ENCODE measurements at places on chromosomes 5 and 9. TPM values are rescaled to one million over a fixed set of nuclear protein-coding genes. Genes with fewer than 3 reads are reported as not detected.

GRCh38 chr9:71984403-71984802 lies 73.0 kb downstream of the C9orf85 start:
- no peak for DNase-seq

- DNase-seq, result no peak
Measured at GRCh38 chr9:70795841-70796240, 325.6 kb downstream of the TRPM3 start.

- no peak for DNase-seq
Measured at GRCh38 chr9:31520301-31521085, 864.0 kb upstream of the ACO1 start.

DNA sequence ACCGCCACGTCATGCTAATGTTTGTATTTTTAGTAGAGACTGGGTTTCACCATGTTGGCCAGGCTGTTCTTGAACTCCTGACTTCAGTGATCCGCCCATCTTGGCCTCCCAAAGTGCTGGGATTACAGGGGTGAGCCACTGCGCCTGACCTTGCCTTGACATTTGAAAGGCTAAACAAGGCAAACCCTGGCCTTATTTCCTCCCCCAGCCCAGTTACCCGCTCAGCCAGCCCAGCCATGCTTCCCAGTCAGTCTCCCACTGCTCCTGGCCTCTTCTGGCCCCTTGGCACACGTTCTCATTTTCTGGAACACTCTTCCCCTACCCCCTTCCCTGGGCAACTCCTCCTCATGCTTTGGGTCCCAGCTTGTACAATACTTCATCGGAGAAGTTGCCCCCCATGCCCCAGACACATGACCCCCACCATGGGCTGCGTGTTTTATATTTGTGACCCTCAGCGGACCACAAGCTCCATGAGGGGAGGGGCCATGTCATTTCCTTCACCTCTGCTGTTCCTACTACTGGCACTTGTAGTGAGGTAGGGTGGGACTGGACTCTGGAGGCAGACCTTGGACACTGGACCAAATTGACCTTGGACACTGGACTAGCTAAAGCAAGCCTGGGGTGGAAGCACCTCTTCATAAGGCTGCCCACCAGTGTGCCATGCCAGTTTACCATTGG lies 94.4 kb upstream of the IER5L start:
- no peak for DNase-seq

- DNase-seq, result peak; percentile 36
Measured at GRCh38 chr5:54663866-54664265, 146.3 kb downstream of the SNX18 start.

GRCh38 chr5:36006163-36006562 lies 15.0 kb upstream of the UGT3A1 start:
- DNase-seq, result no peak

GRCh38 chr5:65382582-65382981 lies 99.1 kb downstream of the ADAMTS6 start:
- no peak for DNase-seq

DNA sequence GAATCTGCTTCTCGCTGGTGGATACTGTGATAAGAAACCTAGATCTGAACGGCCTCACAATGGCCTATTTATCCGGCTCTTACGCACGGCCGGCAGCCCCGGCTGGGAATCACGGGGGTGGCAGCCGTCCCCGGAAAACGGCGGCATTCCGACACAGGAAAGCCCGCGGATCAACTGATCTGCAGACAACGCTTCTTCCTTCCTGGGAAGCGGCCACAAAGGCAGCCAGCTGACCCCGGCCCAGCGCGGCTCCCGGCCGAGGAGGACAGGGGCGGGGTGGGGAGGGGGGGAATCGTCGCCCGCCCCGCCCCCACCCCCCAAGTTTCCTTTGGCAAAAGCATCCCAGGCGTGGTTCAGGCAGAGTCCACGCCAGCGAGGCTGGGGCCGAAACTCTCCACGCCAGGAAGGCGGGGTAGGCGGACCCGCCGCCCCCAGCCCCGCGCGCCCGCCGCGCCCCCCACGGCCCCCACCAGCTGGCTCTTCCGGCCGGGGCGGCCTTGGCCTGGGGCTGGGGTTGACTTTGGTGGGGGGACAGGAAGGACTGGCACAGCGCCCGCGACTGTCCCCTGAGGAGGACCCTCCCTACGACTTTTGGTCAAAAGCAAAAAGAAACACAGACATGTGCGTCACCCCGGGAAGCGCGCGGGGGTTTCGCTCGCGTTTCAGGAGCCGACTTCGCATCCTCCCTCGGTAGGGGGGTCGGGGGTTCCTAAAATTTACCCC lies 247.7 kb upstream of the ANKRD55 start:
- peak; percentile 70 for DNase-seq

DNA sequence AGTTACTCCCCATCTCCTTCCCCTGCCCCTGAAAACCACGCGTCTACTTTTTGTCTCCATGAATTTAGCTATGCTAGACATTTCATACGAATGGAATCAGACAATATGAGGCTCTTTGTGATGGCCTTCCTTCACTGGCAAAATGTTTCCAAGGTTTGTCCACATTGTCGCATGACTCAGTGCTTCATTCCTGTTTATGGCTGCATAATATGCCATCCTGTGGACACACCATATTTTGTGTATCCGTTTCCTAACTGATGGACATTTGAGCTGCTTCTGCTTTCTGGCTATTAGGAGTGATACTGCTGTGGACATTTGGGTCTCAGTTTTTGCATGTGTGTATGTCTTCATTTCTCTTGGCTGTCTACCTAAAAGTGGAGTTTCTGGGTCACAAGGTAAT lies 14.5 kb downstream of the NTNG2 start:
- no peak for DNase-seq

DNA sequence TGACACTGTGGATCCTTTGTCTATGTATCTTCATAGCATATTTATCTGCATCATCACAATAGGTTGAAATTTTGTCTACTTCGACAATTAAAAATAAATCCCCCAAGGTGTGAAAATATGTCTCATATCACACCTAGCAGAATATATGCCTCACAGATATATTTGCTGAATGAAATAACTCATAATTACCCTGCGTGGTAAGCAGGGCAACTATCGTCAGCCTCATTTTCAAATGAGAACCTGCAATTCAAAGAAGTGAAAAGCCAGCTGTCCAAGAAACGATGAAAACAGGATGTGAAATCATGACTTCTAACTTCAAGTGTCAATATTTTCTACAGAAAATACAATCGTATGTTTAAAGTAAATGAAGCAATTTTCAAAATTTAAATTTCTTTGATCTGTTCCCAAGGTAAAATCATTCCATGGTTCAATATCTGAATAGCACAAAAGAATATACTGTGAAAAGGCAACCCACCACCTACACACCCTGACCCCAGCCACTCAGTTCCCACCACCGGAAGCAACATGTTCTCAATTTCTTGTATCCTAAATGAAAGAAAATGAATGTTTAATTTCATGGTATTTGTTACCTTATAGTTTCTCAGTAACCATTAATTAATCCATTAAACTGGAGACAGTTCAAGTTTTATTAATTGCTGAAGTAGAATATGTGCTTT lies 57.1 kb downstream of the TBCA start:
- no peak for DNase-seq

DNA sequence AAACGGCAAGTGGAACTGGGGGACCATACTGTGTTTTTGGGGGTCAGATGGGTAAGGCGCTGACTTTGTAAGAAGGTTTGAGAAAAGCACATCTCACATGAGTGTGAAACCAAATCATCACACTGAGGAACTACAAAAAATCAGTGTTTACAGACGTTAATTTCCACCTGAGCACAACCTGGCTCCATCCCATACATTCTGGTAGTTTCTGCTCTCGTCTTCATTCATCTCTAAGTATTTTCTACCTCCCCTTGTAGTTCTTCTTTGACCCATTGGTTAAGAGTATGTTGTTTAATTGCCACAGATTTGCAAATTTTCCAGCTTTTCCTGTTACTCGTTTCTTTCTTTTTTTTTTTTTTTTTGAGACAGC lies 8.9 kb upstream of the DPP7 start:
- no peak for DNase-seq

GRCh38 chr5:15501091-15501791 lies 1.3 kb downstream of the FBXL7 start:
- DNase-seq, result peak; percentile 41

GARNL3 gene
- total RNA-seq, result 115 TPM

GRCh38 chr9:131693651-131694597 lies 46.0 kb downstream of the RAPGEF1 start:
- DNase-seq, result no peak

DNA sequence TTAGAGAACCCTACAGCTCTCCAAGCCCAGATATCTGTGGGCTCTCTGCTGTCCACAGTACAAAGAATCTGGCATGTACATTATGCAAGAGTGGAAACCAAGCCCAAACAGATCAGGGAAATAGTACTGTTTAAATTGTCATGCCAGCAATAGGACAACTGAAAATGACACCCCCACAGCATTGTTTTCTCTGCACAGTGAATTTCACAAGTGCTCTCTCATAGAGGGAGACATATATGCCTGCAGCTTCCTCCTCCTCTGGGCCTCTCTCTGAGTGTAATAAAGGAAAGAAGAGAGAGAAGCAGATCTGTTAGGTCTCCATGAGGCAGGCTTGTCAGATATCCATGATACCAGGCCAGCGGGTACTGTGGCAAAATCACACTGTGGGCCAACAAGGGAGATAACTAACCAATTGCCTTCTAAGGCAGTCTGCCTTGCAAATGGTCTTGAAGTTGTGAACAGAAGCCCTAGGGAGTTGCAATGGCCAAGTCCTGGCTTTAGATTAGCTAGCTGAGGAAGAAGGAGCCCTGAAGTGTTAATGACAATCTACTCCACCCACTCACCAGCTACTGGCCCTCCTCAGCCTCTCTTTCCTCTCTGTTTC lies 54.4 kb upstream of the JMY start:
- no peak for DNase-seq

DNA sequence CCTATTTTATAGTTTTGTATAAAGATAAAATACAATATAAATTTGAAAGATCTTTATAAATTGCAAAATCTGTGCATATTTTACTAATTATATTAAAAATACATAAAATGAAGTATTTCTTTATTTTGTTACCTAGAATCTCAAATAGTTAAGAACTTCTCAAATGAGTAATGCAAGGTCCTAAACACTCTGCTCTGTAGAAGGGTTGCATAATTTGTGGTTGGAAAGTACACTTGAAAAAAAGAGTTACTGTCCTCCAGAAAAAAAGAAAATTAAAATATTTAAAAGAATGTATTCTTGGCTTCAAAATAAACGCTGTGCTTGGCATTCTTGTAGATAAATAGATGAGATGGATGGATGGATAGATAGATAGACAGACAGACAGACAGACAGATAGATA lies 428.8 kb upstream of the CDH6 start:
- DNase-seq, result no peak

- no peak for DNase-seq
Measured at GRCh38 chr9:74691058-74691457, 193.9 kb downstream of the RORB start.

CERCAM gene
- 356 TPM for total RNA-seq

GRCh38 chr9:122246666-122247065 lies 17.9 kb upstream of the LHX6 start:
- no peak for DNase-seq

- DNase-seq, result no peak
Measured at GRCh38 chr9:94611638-94612068, 18.0 kb upstream of the FBP2 start.

GRCh38 chr5:55903121-55903701 lies 52.1 kb downstream of the IL31RA start:
- no peak for DNase-seq

GRCh38 chr9:5579881-5580280 lies 49.0 kb upstream of the RIC1 start:
- no peak for DNase-seq

DNA sequence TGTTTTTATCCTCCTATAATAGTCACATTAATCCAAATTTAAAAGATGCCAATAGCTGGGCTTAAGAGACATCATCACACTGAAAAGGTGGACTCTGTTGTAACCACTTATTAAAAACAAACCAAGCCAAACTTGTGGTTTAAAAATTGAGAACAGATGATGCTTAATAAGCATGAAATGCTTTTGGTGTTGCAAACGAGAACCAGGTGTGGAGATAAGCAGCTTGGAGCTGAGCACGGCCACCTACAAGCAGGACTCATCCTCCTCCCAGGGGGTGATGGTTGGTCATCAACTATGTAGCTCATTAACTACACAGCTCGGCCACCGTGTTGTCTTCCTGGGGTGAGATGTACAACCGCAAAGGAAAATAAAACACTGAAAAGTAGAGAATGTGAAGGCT lies 154.4 kb downstream of the NPR3 start:
- DNase-seq, result no peak

SUSD3 gene
- 0.88 TPM for total RNA-seq

THBS4 gene
- 21.8 TPM for total RNA-seq

- no peak for DNase-seq
Measured at GRCh38 chr5:89133129-89133528, 250.1 kb upstream of the MEF2C start.
